Memory B cell (primary cell): ENCODE measurements at places on chromosomes 16 and 17.

GRCh38 chr17:48113201-48113676 is 5.7 kb downstream of the SNX11 start:
- no peak for DNase-seq

- no peak for DNase-seq
Measured at GRCh38 chr17:82134101-82134500, 36.1 kb upstream of the FASN start.

DNA sequence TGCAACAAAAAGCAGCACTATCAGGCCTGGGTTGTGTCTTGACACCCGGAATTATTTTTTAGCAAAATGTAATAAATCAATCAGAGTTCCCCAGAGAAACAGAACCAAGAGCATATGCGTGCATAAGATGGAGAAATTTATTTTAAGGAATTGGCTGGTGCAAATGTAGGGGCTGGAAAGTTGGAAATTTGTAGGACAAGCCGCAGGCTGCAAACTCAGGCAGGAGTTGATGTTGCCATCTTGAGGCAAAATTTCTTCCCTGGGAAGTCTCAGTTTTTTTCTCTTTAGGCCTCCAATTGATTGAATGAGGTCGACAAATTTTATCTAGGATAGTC is 158.9 kb upstream of the FAM20A start:
- no peak for DNase-seq

DNA sequence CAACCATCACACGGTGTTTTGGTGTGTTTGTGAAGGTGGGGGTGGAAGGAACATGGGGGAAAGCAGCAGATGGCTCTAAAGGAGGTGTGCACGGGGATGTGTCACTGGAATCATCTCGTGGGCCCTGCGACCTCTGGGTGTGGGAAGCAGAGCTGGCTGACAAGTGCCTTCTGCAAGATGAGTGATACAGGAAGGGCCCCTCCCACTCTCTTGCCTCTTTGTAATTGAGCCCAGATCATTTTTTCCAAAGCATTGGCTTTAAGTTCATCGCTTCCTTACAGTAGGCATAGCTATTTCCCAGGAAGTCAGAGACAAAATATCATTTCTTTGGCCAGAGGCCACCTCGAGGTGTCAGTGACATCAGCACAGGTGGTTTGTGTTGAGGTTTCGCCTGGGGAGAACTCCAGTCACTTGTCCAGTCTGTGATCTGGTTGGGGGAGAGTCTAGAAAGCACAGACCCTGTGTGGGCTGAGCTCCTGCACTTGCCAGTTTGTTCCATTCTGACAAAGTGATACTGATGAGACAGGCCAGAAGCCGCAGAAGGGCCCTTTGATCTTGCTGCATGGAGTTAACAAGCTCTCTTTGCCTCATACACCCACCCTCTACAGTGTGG is 20.6 kb upstream of the SNTB2 start:
- no peak for DNase-seq

DNA sequence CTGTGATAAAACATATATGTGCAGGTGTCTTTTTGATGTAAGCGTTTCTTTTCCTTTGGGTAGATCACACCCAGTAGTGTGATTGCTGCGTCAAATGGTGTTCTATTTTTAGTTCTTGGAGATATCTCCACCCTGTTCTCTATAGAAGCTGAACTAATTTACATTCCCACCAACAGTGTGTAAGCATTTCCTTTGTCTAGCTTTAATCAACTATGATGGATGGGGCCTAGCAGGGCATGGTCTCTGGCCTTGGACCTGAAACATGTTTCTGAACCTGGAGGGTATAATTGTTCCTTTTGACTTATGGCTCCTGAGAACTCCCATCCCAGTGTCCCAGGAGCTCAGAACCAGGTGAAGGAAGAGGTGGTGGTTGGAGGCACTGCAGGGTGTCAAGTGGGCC is 93.9 kb downstream of the HAPSTR1 start:
- DNase-seq: no peak

- DNase-seq: no peak
Measured at GRCh38 chr17:82367724-82368524, 3.6 kb upstream of the UTS2R start.

GRCh38 chr16:81808933-81809480 is 29.9 kb downstream of the PLCG2 start:
- DNase-seq: peak; percentile 78

DNA sequence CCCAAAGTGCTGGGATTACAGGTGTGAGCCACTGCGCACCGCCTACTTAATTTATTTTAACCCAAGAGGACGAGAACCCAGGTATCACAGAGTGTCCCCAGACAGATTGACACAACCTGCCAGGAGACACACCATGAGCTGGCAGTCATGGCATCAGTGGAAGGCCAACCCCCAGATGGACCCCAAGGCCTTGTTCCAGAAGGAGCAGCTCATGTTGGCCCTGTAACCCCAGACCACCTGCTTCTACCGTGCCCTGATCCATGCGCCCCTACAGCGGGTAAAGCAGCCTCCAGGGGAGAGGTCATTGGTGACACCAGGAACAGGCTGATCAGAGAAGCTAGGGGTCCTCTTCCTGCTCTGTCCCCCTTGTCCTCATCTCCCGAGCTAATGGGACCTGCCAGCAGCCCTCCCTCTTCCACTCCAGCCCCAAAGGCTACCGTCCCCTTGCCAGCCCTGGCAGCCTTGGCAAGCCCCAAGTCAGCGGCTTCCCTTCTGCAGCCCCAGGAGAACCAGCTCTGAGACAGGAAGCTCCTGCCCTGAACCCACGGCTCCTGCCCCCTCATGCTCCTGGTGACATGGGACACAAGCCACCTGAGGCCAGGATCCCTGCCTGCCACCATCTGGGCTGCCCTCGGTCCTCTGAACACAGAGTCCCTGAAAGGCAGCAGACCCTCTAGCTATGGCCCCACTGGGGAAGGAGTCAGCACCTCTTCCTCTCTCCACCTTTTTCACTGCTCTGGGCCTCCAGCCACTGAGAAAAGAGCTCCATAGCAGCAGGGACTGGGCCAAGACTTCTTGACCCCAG is 6.3 kb downstream of the SULT1A1 start:
- no peak for DNase-seq

DNA sequence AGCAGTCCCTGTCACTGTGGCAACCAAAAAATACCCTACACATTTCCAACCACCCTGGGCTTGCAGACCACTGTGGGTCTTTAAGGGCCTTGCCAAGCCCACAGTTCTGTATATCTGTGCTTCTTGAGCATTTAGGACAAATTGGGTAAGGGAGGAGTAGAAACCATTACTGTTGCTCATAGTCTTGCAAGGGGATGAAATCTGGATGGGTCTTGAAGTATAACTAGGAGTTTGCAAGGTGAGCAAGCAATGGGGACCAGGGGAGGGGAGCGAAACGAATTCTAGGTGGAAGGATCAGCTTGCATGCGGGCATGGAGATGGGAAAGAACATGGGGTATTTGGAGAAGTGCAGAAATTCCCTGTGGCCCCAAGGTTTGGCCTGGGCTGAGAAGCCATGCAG is 202.9 kb downstream of the RAB11FIP4 start:
- DNase-seq: no peak

GRCh38 chr16:74830648-74831047 is 56.0 kb upstream of the FA2H start:
- no peak for DNase-seq

DNA sequence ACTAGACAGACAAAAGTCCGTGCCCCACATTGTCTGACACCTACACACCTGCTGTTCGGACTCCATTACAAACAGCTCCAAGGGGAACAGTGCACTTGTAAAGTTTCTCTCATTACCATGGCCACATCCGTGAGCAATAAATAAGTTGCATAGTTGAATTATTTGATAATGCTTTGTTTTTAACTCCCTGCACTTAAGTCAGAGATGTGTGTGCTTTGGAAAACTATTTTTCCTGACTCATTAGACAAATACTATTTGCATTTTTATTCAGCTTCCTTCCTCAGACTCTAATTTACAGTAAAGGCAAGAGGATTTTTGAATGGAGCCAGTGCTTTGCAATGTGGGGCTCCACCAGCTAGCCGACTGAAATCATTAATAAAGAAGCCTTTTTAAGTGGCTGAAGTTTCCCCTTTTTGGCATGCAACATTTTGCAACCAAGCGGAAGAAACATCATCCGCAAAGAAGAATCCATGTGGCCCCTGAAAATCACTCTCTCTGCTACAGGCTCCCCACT is 6.5 kb upstream of the CCL2 start:
- no peak for DNase-seq

DNA sequence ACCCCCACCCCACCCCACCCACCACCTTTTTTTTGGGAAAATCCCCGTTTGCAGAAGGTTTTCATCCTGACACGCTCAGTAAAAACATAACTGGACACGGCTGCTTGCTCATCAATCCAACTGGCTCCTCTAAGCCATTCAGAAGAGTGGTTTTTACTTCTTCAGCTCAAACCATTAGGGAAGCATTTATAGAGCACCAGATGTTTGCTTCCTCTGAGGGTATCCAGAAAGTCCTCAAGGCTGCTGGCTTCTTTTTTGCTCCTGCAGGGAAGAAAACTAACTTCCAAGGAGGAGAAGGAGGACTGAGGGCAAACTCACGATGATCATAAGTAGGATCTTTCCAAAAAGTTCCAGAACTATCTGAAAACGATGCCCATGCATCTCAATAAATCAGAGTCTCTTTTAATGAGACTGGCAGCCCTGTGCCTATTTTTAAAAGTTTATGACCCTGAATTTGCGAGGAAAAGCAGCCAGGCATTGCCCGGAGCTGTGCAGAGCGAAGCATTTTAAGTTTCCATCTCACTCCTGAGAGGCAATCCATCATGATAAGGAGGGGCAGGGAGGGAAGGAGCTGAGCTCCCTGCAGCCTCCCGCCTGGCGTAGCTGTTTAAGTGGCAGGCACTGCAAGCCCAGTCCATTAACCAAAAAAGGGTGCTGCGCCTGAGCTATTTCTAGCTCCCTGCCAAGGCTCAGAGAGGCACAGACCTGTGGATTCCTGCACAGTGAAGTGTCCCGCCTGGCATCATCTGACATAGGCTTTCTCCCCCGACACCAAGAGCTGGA is 146.3 kb upstream of the FOXF1 start:
- DNase-seq: no peak

DNA sequence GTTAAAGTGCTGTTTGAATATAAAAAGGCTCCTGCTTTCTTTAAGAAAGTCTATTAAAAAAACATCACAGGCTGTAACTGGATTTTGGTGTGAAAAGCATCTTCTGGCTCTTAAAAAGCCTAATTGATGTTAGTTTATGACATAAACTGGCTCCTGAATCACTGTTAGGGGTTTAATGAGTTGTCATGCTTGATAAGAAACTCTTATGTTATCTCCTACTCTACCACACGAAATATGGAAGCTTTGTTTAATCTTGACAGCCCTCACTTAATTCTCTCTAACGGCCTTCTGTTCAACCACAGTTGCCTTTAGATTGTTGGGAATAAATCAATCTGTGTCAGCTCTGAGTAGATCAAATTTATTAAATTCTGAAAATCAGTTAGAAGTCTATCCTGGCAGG is 51.5 kb downstream of the CPPED1 start:
- no peak for DNase-seq

GRCh38 chr17:53646835-53647234 is 175.9 kb upstream of the KIF2B start:
- DNase-seq: no peak

GRCh38 chr16:65916995-65917394 is 449.5 kb upstream of the CDH5 start:
- DNase-seq: no peak

DNA sequence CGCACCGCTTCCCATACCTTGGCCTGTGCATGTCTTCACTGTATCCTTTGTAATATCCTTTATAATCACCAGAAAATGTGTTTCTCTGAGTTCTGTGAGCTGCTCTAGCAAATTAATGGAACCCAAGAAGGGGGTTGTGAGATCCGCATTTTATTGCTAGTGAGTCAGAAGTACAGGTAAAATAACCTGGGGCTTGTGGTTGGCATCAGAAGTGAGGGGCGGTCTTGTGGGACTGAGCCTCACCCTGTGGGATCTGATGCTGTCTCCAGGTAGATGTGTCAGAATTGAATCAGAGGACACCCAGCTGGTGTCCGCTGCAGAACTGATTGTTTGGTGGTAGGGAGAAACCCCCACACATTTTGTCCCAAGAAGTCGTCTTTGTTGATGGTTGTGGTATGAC is 382.4 kb downstream of the SNX29 start:
- DNase-seq: no peak

DNA sequence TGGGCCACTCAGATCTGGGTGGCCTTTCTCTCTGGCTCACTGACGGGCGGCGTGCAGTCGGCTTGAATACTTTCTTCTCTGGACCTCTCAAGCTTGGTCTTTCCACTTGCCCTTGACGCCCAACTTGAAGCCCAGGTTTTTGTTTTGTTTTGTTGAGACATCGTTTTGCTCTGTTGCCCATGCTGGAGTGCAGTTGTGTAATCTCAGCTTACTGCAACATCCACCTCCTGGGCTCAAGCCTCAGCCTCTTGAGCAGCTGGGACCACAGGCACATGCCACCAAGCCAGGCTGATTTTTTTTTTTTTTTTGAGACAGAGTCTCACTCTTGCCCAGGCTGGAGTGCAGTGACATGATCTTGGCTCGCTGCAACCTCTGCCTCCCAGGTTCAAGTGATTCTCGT is 22.7 kb upstream of the KIF19 start:
- DNase-seq: no peak

DNA sequence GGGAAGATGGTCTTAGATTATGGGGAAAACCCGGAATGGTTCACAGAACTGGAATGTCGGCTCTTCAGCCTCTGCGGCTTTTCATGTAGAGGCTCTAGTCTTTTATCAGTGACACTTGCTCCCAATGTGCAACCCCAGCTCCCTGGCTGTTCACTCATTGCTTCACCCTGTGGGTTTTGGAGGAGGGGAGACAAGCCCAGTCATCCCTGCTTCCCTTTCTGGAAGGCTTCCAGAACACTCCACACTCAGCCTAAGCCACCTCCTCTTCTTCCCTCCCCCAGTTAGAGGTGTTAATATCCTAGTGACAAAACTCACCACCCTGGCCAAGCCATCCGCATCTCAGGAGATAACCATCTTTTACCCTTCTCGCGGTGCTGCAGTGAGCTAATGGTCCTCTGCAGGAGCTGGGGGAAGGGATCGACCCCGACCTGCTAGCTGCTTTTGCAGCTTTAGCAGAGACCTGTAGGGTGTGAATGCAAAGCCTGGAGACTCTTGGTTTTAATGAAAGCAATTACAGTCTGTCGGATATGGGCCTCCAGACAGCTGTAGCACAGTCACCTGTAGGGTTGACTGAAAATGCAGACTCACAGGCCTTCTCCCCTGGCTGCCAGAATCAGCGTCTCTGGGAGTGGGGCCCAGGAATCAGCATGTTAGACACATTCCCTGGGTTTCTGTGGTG is 24.3 kb upstream of the LASP1NB start:
- no peak for DNase-seq

GRCh38 chr16:55765161-55765560 is 67.7 kb downstream of the CES1 start:
- DNase-seq: no peak
